ENCODE measurements at places on chromosomes 3 and 15.

- peak; percentile 66 for DNase-seq
These were observed 42.0 kb upstream of the CFAP161 start for GRCh38 chr15:81091889-81092558.

DNA sequence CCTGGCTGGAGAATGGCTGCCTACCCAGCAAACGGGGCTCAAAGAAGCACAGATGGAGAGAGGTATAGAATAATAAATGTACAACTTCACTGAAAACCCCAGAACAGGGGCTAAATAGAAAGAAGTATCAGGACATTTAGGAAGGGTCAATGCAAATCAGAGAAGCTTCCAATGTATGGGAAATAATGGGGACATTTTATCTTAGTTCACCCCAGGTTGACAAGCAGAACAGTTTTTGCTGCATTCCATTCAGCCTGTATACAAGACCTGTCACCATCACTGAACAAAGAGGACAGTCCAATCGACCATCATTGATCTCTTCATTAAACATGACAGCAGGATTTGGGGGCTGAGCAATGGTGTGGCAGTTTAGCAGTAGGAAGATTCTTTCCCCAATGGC is 68.1 kb downstream of the MYH15 start:
- peak; percentile 15 for DNase-seq

DNA sequence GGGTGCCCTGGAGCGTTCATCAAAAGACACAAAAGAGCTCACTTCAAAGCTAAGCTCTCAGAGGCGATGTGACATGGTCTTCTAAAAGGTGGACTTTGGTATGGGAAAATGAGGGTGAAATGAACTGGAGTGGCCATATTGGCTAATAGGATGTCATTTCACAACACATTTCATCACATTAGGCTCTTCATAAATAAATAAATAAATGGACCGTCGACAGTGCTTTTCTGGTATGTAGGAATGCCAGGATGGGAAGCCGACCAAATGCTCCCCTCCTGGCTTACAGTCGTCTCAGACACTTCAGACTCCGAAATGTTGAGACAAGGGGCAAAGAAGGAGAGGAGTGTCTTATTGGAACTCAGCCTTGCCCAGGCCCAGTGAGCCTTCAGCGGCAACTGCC is 383.0 kb downstream of the NTRK3 start:
- DNase-seq = no peak

- DNase-seq = no peak
These were observed 64.6 kb downstream of the SLCO2A1 start for GRCh38 chr3:133965013-133965570.

GRCh38 chr3:160755776-160756304 is at the start of gene PPM1L:
Gene PPM1L (plus strand): TSS chr3:160756231.
- DNase-seq = peak; percentile 78

GRCh38 chr3:126326629-126327028 is 30.6 kb downstream of the KLF15 start:
- DNase-seq = no peak

- no peak for DNase-seq
These were observed 86.1 kb upstream of the NTRK3 start for GRCh38 chr15:88342666-88343065.

GRCh38 chr3:194806991-194807630 is 121.4 kb downstream of the FAM43A start:
- DNase-seq = no peak

DNA sequence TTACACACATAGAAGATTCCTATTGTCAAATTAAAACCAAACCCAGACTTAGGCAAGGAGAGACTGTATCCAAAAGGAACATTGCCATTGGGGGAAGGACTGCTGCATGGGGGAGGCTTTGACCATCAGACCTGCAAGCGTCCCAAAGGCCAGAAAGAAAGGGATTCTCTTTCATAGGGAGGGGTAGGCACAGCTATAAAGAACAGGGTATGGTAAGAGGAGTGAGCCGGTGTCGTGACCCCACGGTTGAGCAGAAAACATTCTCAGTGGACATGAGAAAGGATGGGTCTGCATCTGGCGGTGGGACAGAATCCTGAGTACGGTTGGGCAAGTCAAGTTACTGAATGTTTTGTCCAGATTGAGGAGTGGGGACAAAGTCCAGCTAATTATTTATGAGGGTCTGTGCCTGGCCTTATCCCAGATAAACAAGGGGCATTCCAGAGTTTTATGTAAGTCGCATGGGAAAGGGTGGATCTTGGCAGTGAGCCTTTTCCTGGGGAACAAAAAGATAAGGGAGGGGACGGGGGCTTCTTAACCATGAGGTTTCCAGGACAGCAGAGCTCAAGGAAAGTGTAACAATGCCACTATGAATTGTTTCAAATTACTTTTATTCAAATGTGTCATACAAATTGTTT is 357.8 kb downstream of the OCA2 start:
- no peak for DNase-seq

- DNase-seq = no peak
These were observed 7.2 kb upstream of the MFGE8 start for GRCh38 chr15:88920186-88920891.

DNA sequence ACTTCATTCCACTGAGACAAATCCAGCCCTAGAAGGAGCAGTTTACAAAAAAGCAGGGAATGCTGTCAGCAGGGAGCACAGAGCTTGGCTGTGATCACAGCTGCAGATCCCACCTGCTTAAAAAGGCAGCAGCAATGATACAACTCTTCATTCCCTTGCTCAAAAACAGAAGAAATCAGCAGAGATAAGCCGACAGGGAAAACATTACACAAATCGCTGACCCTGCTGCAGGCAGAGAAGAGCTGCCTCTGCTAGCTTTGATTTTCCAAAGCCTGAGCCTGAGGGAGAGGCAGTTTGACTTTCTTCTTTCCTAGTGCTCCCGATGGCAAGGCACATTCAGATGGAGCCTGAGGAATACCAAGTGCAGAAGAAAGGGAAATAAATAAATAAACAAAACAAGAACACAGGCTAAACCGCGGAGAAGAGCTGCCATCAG is 80.2 kb downstream of the SHQ1 start:
- DNase-seq = peak; percentile 33

- DNase-seq = peak; percentile 68
These were observed 60.3 kb downstream of the TM4SF4 start for GRCh38 chr3:149534671-149535332.

GRCh38 chr3:124650798-124651197 is 79.5 kb upstream of the UMPS start:
- no peak for DNase-seq

- DNase-seq = peak; percentile 3
These were observed 1213.9 kb downstream of the OTOL1 start for GRCh38 chr3:162710332-162711112.

- peak; percentile 3 for DNase-seq
These were observed 38.6 kb downstream of the STT3B start for GRCh38 chr3:31571325-31571724.

GRCh38 chr15:48675436-48675835 is 29.9 kb upstream of the FBN1 start:
- no peak for DNase-seq

DNA sequence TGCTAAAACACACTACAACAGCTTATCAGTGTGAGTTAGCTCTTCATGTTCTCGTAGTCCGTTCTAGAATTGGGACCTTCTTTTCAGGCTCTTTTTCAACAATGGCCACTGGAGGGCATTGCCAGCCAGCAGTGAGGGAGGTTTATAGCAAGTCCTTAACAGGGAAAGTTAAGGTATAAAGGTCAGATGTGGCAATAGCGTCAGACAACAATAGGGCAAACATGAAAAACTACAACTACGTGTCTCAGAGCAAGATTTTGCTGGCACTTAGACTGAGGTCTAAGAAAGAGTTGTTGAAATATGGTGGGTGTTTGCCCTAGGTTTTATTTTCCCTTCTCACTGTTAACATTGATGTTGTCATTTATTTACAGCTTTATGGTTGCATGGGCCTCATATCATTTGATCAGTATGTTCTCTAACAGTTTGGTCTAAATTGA is 161.4 kb downstream of the GMNC start:
- DNase-seq = peak; percentile 23

DNA sequence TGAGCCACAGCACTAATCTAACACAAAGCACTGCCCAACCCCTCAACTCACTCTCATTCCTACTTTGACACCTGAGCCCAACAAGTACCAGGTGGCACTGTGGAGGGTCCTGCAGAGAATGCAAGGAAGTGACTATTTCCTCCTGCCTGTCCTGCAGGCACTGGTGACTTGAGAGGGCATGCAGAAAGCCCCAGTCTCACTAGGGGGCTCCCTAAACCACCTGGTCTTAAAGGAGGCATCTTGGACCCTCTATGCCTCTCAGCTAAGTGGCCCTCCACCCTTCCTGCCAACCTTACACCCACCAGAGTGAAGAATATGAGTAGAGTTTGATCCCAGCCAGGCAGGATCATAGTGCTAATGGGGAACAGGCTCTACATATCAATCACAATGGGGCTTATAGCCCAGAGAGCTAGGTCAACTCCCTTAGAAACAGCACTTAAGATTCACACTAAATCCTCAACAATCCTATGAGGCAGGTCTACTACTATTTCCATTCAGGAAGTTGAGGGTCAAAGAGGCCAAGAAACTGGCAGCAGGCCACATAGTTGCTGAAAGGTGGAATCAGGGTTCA is 15.2 kb downstream of the TRAIP start:
- peak; percentile 65 for DNase-seq

GRCh38 chr15:38088971-38089370 is 154.5 kb downstream of the TMCO5A start:
- no peak for DNase-seq

DNA sequence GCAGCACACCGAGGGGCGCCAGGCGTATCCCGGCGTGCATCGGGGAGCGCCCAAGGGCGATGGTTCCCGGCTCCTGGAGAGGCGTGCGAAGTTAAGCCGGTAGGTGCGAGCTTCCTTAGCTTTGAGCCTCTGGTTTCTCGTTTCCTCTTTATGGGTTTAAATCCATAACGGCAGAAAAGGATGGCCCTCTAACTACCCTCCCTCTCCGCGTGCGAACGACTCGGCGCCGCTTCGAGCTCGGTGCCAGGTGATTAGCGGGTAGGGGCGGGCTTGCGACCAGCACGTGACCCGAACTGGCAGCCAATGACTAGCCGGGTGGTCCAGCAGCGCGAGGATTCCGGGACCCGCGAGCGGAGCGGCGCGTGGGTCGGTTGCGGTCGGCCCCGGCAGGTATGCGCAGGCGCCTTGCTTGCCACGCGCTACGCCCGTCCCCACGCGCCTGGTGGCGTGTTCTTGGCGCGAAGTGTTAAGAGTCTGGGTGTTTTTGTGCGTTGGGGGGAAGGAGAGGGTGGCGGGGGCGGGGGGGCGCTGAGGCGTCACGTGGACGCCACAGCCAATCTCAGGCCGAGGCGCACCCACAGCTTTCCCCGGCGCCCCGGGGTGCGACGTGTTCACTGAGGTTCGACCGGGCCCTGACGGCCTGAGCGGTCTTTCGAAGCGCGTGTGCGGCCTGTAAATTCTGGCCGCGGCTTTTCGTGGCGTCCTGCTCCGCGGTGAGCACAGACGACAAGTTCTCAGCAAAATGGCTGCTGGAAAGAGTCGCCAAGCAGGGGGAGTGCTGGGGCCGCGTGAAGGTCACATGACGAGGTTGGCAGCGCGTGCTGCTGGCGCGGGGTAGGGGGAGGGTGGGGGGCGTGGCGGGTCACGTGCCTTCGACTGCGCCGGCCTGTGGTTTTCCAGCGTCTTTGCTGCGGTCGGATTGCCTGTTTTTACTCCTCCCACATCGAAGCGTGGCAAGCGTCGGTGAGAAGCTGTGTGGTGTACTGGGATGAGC is 38.7 kb upstream of the MGA start:
- DNase-seq = peak; percentile 87

- no peak for DNase-seq
These were observed 32.1 kb downstream of the SEC62 start for GRCh38 chr3:169998668-169999131.

DNA sequence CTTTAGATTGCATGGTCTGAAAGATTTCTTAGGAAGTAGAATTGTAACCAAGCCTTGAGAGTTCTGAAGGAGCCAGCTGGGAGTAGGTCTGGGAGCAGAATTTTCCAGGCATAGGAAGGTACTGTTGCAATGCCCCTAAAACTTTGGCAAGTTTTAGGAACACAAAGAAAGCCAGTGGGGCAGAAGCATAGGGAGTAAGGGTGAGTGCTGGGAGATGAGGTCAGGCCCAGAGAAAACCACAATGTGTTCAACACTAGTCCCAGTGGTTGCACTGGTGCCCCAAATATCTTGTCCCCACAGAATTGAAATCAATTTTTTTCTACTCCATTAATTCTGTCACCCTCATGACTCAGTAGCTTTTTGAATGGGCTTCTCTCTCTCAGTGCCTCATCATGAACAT is 120.7 kb upstream of the GALNT15 start:
- DNase-seq = no peak

- DNase-seq = no peak
These were observed 118.4 kb downstream of the ADCY5 start for GRCh38 chr3:123330441-123330991.

GRCh38 chr15:35963326-35963725 is 417.4 kb upstream of the DPH6 start:
- peak; percentile 61 for DNase-seq

GRCh38 chr15:76298986-76299385 is 12.3 kb downstream of the ETFA start:
- DNase-seq = no peak

- no peak for DNase-seq
These were observed 4.7 kb downstream of the KBTBD13 start for GRCh38 chr15:65081270-65081669.
